ENCODE measurements at places on chromosomes 13 and 19.

DNA sequence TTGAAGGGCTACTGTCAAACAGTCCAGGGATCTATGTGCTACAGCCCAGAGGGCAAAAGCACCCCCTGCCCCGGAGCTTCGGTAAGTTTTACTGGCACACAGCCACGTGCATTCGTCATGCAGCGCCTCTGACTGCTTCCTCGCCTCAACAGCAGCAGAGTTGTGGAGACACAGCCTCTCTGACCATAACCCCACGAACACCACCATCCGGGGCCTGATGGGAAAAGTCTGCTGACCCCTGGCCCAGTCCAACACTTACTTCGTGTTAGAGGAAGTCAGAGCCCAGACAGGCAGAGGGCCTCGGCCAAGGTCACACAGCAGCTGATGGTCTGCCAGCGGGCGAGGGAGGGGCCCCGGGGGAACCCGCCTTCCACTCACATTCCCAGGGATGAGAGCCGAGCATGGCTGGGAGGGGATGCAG lies 5.1 kb downstream of the CBARP start:
- DNase-seq: peak; percentile 58

DNA sequence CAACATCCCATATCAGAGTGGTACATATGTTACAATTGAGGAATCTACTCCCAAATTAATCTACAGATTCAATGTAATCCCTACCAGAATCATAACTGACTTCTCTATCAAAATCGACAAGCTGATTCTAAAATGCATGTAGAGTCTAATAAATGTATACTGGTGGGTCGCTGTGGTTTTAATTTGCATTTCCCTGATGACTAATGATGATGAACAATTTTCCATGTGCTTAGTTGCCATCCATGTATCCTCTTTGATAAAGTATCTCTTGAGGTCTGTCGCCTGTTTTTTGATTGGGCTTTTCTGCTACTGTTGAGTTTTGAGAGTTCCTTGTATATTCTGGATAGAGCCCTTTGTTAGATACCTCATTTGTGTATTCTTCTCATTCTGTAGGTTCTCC lies 43.8 kb downstream of the KLF12 start:
- DNase-seq: no peak

GRCh38 chr13:34322014-34322742 lies 504.2 kb downstream of the RFC3 start:
- DNase-seq: no peak

- no peak for DNase-seq
These were observed 7.7 kb upstream of the LRG1 start for GRCh38 chr19:4547303-4548237.

- no peak for DNase-seq
These were observed 934.6 kb downstream of the SLITRK1 start for GRCh38 chr13:82947683-82948082.

DNA sequence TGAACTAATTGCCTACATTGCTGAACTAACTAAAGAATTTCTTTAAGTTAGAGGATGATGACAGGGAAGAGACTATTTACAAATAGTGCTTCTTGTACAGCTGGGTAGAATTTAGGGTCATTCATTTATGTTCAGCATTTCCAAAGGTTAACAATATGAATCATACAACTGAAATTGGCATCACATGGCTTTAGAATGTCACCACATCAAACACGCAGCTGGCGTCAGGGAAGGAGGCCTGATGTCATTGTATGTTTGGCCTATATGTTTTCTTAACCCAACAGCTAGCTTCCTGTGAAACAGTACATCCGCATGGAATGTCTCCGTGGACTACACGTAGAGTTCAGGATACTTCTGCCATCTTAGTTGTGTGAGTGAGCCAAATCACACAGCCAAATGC lies 99.0 kb upstream of the TNFSF11 start:
- no peak for DNase-seq

DNA sequence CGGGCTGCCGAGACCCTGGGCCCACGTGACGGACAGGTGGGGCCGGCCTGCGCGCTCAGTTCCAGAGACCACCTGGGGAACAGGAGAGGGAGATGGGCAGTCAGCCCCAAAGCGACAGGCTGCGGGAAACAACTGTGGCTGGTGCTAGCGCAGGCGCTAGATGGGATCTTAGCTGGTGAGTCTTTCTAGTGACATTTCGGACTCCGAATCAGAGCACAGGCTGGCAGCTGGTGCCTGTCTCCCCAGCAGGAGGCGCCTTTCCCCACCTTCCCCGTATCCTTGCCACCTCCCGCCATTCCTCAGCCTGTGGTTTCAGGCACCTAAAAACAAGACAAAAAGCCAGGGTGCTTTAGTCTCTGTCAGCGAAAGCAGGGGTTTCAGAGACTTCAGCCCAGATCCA lies 19.4 kb upstream of the RANBP3 start:
- DNase-seq: no peak

GRCh38 chr19:49987159-49987698 lies 26.3 kb upstream of the SIGLEC11 start:
- peak; percentile 87 for DNase-seq

DNA sequence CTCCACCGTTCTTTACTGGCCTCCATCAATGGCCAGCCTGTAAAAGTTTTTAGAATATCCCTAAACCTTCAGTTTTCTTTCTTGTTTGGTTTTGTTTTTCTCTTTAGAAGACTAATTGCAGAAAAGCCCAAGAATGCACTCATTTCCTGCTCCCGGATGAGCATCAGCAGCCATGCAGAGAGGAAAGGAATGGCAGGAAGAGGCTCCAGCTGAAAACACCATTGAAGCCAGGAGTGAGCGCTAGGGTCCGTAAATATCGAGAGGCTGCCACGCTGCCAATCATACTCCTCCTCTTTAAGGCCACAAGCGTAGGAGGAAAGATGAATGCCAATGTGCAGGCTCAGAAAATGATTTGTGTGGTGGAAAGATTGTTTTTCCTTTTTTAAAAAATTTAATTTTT lies 57.4 kb upstream of the UBE2L5 start:
- no peak for DNase-seq

- peak; percentile 61 for DNase-seq
These were observed 38.6 kb upstream of the SEMA6B start for GRCh38 chr19:4597975-4598671.

GRCh38 chr13:44576351-44577235 lies 463 bp upstream of the TSC22D1 start:
- DNase-seq: peak; percentile 75
